ENCODE measurements at places on chromosomes 4 and X.

- no peak for DNase-seq
These were observed 272.9 kb downstream of the PPP1R2C start for GRCh38 chrX:42505016-42505415.

- DNase-seq, result no peak
These were observed 288.2 kb downstream of the IL1RAPL2 start for GRCh38 chrX:104854188-104854587.

- peak; percentile 40 for DNase-seq
These were observed at the start of gene RAB9B for GRCh38 chrX:103831803-103832544. Gene RAB9B, minus strand, starts transcription at chrX:103832257. Its CDS starts 6,473 bp downstream, at chrX:103825784.

DNA sequence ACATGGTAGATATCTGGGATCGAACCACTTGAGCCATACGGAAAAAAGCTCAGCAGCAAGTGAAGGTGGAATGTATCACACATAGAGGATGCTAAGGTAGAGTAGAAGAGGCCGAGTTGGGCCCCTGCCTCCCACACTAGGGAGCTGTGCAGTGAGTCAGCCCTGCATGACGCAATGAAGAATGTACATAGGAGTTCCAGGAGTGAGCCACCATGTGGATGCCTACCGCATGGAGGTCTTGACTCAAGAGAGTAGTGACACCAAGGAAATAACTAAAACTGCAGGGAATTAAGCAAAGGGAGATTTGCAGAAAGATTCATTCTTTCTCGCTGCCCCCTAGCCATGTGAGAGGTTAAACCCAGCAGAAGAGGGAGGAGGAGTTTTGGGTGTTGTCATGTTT, 389.6 kb upstream of the IGFBP7 start:
- no peak for DNase-seq

GRCh38 chrX:153828308-153828707, 2.0 kb downstream of the PDZD4 start:
- DNase-seq, result no peak

GRCh38 chr4:19278665-19279064, 973.0 kb upstream of the SLIT2 start:
- no peak for DNase-seq

DNA sequence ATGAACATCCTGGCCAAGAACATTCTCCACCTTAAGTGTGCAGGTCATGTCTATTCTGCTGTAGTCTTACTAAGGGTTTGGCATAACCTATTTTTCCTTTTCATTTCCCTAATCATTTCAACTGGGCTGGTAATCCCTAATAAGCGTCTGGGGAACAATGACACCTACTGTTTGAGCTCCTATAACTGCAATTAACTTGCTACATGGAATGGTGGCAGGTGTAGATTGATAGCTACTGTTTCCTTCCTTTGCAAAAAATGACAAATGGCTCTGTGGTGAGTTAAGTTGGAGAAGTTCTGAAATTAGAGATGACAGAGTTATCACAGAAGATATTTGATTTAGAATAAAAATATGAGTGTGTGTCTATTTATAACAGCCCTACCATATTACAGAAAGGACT, 104.5 kb upstream of the NAP1L5 start:
- no peak for DNase-seq

- no peak for DNase-seq
These were observed at the start of gene GPR173 for GRCh38 chrX:53048169-53049126. Gene GPR173, plus strand, starts transcription at chrX:53048789. Its CDS starts 27,833 bp downstream, at chrX:53076622.

DNA sequence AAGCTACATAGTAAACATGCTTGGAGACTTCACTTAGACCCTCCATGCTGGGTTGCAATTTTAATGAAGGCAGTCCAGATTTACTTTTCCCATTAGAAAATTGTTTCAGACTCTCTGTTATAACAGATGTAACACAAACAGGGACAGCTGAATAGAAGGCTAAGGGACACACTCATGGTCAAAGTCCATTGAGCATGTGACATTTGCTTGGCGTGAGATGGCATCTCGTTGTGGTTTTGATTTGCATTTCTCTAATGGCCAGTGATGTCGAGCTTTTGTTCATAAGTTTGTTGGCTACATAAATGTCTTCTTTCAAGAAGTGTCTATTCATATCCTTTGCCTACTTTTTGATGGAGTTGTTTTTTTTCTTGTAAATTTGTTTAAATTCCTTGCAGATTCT, 358.2 kb upstream of the CLNK start:
- no peak for DNase-seq

DNA sequence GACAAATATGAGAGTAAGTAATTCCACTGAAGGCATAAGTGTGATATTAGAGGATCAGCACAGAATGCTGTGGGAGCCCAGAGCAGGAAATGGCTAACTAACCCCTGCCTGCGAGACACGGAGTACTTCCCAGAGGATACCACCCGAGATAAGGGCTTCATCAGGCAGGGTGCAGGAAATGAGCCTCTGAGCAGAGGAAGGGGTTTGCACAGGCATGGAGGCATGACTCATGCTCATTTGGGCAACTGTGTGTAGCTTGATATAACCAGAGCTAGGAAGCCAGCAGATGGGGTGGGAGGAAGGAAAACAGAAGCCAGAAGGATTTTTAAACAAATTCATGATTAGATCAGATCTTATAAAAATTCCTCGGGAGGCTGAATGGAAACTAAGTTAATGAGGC, 70.0 kb upstream of the TSPAN5 start:
- DNase-seq, result no peak

DNA sequence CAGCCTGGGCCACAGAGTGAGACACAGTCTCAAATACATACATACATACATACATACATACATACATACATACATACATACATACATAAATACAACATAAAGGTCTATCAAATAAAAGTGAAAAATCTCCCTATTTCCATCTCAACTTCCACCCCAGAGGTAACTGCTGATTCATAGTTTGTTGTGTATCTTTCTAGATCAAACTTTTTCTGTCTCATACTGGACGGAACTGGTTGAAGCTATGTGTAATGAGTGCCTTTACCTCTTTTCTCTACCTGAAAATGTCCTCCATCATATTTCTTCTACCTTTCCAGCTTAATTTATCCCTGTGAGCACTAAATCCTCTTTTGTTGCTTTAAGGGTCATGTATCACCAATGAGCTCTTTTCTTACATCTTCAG, 102.5 kb downstream of the HDAC8 start:
- DNase-seq, result no peak

GRCh38 chr4:8602686-8603430, 10.3 kb downstream of the CPZ start:
- no peak for DNase-seq

- no peak for DNase-seq
These were observed 12.7 kb upstream of the PAQR3 start for GRCh38 chr4:78951862-78952472.

DNA sequence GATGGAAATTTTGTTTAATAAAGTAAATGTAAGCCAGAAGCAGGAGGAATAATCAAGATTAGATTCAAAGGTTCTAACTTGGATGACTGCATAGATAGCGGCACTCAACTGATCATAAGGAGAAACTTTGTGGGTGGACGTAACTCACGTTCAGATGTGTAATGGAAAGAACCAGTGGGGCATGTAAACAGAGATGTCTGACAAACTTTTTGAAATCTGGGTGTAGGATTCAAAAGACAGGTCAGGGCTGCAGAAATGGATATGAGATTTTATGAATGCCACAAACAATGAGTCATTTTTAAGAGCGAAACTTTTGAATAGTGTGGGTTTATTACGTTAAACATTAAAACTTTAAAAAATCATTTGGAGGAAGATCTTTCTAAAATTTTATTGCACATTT, 375.6 kb downstream of the GBA3 start:
- no peak for DNase-seq

DNA sequence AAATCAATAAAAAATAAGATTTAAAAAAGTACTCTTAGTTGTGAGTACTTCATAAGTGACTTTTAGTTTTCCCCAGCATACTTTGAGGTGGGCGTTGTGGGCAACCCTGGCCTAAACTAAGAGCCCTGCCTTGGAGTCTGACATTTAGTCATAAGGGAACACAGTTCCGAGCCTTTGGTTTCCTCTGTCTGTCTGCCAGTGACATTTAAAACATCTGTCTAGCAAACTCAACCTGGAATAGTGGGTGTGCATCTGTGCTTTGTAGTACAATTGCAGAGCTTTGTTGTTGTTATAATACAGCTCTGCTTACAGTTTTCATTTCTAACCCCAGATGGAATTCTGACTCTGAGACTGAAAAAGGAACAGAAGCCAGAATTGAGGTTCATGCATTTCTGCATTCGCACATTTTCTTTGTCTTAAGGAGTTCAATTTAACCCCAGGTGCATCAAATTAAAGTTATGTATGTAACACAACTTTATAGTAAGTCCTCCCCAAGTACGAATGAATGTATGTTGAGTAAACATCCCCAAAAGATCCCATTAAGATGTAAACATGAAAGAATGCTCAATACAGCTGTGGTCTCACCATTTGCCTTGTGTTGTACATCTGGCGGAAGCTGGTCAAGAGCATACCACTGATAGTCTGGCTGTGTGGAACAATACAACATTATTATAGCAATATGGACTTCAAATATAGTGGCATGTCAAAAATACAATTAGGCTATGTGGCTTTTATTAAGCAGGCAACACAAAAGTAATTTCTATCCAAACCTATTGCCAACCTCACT, 25.9 kb downstream of the TNIP3 start:
- peak; percentile 21 for DNase-seq

DNA sequence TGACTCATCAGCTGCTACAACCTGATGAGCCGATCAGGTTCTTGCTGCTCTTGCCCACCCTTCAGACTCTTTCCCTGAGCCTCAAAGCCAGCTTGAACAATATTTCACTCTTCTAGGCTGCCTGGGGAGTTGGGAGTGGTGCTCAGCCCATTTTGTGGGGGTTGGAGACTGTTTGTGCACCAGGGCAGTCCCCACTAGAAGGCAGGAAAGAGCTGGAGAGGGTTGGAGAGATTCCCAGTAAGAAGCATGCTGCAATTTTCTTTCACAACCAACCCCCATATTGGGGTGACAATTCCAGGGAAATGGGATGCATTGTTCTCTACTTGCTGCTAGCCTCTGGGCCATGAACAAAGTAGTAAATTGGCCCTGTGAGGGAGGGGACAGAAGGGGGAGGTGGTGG, 44.1 kb downstream of the SLC16A2 start:
- DNase-seq, result no peak

GRCh38 chrX:131072871-131073571, 14.9 kb downstream of the ARHGAP36 start:
- DNase-seq, result no peak

GRCh38 chr4:7624396-7624980, 189.8 kb upstream of the PSAPL1 start:
- DNase-seq, result no peak

DNA sequence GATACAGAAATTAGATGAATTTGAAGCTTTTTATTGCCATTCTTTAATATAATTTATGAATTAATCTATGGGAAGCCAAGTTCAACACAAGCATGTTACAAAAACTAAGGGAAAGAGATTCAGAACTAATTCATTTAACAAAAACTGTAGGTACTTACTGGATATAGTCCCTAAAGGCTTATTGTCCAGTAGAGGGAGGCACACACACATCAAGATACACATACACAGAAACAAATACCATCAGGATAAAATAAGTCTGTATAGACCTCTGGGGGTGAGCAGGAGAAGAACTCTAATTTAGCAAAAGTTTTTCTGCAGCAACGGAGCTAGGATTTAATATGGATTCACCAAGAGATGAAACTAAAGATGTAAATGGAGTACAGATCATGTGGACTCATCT, 83.0 kb upstream of the IL13RA1 start:
- DNase-seq, result no peak

DNA sequence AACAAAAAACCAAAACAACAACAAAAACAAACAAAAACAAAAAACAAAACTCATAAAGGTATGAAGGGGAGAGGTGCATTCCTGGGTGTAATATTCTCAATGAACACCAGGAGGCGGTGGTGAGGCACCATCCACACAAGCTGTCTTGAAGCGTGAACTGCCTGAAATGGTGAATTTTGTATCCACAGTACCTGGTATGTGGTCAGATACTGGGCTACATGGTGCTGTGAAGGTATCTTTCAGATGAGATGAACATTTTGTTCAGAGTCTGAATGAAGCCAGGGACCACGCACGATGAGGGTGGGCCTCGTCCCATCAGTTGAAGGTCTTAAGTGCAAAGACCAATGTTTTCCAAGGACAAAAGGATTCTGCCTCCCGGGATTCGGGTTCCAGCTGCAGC, 58.5 kb downstream of the ASMT start:
- peak; percentile 43 for DNase-seq

DNA sequence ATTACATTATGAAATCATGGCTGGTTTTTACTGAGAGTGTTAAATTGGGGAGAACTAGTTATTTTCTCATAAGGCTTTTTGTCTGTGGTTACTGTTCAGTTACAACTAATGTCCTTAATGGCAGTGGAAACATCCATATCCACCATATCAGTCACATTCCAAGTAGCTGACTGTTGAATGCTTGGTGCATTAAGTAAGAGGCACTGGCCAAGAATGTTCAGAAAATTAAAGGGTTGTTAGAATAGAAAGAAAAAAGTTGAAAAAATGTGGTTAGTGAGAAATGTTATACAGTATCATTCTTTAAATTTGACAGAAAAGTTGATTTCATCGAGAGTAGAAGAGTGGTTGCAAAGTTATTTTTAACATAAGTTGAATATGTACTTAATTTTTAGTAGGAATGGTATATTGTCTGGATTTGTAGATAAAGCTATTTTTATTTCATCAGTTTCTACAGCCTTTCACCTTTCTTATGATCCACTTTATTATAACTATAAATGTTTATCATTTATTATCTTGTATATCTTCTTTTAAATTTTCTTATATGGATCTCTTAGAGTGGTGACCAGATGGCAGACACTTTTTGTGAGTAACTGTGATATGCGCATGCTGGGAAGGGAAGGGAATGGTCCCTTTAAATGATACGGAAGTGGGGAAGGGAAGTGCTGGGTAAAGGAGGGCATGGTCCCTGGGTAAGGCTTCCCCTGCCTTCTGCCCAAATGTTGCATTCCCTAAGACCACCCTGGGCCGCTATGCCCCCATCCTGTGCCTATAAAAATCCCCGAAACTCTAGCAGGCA, 2407.1 kb downstream of the ARAP2 start:
- DNase-seq, result no peak

DNA sequence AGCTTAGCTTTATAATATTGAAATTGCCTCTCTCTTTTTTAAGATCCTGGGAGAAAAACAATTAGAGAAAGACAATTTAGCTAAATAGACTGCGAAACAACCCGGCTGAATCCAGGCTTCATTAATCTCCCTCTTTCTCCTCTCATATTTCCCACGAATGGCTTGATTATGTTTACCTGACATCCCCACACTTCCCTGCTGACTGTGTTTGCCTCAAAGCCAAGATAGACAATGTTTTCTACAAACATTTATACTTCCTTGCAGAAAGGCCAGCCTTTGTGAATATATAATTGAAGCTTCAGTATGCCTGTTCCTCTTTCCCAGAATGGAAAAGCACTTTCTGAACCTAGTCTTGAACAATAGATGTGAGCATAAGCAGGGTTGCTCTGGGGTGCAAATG, 566.8 kb downstream of the PDHA2 start:
- no peak for DNase-seq
